Esophagus squamous epithelium (tissue), 5 donors: ENCODE measurements at places on chromosomes 1 and 21. TPM values are rescaled to one million over a fixed set of nuclear protein-coding genes. Genes with fewer than 3 reads are reported as not detected.

The NCAM2 gene
- total RNA-seq, result not detected

- DNase-seq, result no peak
Observed at GRCh38 chr1:93817819-93818569, 61.0 kb downstream of the DNTTIP2 start.

DNA sequence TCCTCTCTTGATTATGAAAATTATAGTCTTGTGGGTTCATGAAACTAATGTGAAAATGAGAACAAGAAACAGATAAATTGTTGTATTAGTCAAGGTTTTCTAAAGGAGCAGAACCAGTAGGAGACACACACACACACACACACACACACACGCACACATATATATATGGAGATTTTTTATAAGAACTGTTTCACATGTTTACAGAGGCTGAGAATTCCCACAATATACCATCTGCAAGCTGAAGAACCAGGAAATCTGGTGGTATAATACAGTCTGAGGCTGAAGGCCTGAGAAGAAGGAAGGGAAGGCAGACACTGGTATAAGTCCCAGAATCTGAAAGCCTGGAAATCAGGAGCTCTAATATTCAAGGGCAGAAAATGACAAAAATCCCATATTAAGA, 70.9 kb upstream of the RGS18 start:
- DNase-seq, result no peak

GRCh38 chr1:211577277-211577818, 1.6 kb downstream of the SLC30A1 start:
- DNase-seq, result no peak

GRCh38 chr1:108560189-108560873, 431 bp downstream of the EEIG2 start:
- peak; percentile 11 for DNase-seq

DNA sequence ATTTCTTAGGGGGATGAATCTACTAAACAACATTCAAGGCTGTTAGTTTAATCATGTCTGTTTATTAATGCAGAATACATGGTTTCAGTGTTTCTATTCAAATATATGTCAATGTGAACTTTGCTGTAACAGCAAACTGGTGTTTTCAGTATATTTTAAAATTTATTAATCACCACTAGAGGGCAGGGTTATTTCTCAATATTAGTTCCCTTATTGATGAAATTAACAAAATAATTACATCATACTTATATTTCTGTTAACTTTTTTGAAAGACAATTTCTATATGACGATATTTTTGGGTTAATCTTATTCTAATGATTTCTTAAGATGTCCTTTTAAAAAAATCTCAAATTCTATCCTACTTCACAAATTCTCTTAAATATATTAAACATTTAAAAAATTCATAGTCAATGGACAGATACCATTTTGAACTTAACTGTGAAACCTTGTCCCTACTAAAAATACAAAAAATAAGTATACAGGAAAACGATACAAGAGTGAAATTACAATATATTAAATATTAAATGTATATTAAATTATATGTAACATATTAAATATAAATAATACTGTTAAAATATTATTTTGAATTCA, 1034.1 kb upstream of the PRMT6 start:
- DNase-seq, result no peak

The CHTOP gene
- 36.5 TPM for total RNA-seq

The DISP3 gene
- total RNA-seq, result not detected

GRCh38 chr1:110605446-110605845, 712 bp downstream of the KCNA2 start:
- no peak for DNase-seq

DNA sequence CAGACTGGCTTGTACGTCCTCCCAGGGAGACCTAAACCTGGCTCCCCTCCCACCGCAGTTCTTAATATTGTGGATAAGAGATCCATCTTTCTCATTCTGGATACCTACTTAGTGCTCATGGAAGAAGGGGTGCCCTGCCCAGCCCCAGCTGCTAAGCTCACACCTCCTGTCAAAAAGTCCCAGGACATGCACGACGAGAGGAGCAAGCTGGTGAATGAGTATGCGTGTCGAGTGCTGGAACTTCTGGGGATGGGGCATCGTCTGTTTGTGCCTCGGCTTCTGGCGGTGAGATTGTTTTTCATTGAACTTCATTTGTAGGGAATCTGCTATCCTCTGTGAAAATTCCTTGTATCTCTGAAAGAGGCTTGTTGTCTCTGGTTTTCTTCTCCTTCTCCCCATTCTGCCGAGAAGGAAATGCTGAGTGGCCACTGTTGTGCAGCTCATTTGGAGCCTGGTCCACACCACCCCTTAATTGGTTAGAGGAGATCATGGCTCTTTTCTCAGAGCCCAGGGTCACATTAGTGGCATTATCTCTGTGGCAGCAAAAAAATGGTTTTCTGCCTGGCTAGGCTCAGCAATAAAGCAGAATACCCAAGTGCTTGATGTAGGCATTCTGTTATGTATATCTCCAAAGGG, 199.4 kb upstream of the CACYBP start:
- DNase-seq, result no peak

DNA sequence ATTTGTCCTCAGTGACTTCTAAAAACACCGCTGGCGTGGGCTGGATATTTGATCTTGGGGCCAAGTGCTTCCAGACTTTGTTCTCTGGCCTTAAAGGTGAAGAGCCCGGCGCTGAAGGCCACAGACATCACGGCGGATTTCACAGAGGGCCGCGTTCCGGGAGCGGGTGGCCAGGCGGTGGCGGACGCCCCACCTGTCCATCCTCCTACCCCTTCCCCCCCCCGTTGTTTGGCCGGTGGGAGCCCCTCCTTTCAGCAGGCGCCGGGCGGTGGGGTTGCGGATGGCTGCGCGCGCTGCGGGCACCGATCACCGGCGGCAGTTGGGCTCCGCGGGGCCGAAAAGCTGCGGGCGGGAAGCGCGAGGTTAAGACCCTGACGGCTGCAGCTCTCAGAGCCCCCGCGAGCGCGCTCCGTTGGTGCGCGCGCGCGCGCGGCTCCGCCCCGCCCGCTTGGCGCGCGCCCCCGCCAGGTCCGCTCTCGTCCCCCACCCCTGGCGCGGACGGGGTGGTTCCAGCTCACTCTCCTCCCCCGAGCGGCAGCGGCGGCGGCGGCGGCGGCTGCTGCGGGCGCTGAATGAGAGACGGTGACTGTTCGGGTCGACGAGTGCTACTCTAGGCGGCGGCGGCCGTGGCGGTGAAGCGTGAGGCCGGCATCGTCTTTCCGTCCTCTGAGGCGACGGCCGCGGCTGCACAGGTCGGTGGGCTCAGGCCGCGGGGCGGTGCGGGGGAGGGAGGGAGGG, at the start of gene RALGPS2:
TSS of gene RALGPS2 (plus strand) at position 517 of the 738 bp plus-strand sequence. CDS start 51,521 bp downstream, outside the sequence.
- DNase-seq, result no peak

DNA sequence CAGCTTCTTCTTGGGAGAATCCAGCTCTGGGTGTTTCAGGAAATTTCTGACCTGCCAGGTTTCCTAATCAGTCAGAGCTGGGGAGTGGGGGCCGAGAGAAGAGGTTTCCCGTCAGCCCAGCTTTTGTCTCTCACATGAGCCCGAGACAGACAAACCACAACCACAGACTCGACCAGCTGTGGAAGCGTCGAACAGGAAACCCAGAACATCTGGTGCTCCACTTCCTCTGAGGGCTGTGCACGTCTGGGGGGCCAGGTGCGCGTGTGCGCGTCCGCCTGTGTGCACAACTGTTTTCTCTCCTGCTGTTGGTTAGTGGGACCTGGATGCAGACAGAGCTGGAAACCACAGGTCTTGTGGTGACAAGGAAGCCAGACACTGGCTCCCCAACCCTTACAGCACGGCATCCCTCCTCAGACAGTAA, 113.0 kb upstream of the SLC25A33 start:
- peak; percentile 37 for DNase-seq

The FBLIM1 gene
- 46.0 TPM for total RNA-seq

The ADORA1 gene
- total RNA-seq, result 1.7 TPM

The SERPINC1 gene
- not detected for total RNA-seq

The FCRL4 gene
- not detected for total RNA-seq

- DNase-seq, result no peak
Observed at GRCh38 chr1:67060811-67061218, 6.9 kb upstream of the SLC35D1 start.

DNA sequence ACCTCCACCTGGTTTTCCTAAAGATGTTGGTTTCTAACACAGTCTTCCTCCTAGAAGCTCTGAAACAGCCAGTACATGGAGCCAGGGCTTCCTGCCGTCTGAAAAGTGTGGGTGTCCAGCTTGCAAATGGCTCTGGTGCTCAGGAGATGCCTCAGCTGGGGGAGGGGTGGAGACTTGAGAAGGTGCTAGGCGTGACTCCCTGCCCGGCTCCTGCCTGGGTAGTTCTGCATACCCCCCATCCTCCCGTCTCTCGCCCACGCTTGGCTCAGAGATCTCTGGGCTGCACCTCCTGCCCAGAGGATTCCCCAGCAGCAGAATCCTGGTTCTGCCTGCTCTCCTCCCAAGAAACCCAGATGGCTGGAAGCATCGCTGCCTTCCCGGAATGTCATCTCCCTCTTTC, 16.9 kb downstream of the STUM start:
- DNase-seq, result no peak

DNA sequence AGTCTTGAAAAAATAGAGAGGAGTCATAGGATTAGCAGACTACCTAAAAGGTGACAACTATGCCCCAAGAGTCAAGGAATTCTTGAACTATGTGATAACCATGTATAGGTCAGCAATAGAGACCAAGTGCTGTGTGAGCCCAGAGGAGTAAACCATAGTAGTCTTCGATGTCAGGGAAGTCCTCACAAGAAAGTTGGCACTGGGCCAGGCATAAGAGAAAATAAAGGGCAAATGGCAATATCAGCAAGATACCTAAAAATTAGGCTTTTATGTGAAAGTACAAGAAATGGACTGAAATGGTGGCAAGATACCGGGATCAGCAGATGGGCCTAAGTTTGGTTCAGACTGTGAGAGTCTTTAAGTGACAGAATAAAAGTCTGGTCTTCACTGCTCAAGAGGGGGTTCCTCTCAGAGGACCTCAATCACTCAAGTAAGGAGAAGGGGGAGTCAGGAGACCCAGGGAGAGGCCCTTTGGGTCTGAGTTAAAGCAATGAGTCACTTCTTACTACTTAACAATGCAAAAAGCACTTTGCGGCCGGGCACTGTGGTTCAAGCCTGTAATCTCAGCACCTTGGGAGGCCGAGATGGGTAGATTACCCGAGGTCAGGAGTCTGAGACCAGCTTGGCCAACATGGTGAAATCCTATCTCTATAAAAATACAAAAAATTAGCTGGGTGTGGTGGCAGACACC, 95.0 kb downstream of the TEX35 start:
- no peak for DNase-seq

DNA sequence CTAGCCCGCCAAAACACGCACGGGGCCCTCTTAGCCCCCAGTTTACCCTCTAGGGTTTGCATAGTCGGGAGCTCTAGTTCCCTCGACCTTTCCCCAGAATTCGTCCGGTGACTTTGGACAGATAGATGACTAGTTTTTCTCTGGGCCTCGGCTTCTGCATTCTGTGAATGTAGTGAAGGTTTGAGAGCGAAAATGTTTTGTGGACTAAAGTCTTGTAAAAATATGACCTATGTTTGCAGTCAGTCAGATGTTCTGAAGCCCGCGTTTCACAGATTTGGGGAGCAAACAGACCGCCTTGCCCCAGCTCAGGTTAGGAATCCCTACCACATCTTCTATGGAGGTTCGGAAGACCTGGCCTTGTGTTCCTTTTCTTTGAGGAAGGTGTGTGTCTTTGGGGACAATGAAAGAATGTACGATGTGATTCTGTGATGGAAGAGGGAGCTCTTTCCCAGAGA, 401 bp downstream of the UQCRH start:
- no peak for DNase-seq

The HAO2 gene
- not detected for total RNA-seq

DNA sequence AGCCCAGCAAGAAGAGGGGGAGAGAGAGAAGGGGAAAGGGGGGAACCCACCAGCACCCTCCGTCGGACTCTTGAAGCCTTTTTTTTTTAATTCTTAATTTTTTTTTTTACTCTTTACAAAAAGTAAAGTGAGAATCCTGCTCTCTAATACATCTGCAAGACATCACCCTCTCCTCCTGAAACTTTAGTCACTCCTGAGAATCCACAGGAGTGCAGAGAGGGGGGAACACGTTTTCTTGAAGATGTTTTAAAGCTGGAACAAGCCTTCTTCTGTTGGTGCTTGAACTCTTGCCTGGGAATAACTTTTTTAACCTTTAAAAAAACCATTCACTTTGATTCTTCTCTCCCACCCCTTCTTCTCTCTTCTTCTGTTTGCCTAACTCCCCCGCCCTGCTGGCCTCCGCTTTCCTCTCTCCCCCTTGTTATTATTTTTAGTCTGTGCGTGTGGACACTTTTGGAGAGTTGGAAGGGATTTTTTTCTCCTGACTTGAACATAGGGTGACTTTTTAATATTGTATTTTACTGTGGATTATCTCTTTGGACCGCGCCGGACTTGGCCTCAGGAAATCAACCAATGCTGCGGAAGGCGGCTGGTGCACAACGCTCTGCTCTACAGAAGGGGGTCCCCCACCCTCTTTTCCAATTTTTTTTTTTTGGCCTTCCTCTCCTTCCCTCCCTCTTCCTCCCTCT, 383 bp upstream of the PRRX1 start:
- no peak for DNase-seq

The PPIAL4G gene
- total RNA-seq, result not detected

DNA sequence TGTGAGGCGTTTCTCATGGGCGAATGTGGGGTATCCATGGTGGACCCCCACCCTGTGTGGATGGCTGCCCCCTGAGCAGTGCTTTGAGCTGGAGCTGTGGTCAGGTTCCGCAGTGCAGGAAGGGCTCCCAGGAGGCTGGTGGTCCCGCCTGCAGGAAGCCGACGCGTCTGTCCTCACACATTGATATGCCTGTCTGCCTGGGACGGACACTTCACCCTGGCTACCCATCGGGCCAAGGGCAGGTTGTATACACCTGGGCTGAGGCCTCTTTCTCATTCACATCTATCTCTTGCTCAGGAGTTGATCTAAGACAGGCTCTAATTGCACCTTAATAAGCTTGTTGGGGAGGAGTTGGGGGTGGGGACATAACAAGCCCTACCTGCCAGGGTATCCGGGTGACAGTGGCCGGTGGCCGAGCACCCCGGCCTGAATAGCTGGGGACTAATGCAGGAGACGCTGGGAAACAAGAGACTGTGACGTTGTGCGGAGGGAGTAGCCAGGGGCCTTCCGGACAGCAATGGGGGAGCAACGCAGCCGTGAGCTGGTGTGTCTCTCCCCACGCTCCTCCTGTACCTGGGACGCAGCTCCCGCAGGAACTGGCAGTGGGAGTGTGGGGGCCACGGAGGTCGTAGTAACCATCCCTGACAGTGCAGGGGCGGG, 21.7 kb downstream of the PDXK start:
- DNase-seq, result no peak

DNA sequence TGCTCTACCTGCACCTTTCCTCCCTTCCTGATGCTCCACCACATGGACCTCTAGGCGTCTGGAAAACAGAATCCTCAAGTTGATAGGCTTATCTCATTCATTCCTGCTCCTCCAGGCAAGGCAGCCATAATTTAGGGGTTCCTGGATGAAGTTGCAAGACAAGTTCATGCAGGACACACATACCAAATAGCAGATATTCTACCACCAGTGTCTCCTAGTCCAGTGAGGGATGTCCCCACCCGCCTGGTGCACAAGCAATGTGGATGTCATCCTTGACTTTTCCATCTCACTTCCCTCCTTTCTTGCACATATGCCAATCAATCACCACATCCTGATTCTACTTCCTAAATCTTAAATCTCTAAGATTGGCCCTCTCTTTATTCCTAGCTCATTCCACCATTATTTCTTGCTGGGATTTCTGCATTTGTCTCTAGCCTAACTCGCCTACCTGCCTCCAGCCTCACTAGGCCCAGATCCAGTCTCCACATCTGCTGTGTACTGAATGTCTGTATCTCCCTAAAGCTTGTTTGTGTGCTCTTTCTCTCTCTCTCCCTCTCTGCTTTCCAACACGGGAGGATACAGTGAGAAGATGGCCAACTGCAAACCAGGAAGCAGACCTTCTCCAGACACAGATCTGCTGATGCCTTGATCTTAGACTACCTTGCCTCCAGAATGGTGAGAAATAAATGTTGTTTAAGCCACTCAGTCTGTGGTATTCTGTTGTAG, 40.5 kb downstream of the CD34 start:
- no peak for DNase-seq
